ENCODE measurements at places on chromosomes 3 and 15. TPM values are rescaled to one million over a fixed set of nuclear protein-coding genes. Genes with fewer than 3 reads are reported as not detected.

DNA sequence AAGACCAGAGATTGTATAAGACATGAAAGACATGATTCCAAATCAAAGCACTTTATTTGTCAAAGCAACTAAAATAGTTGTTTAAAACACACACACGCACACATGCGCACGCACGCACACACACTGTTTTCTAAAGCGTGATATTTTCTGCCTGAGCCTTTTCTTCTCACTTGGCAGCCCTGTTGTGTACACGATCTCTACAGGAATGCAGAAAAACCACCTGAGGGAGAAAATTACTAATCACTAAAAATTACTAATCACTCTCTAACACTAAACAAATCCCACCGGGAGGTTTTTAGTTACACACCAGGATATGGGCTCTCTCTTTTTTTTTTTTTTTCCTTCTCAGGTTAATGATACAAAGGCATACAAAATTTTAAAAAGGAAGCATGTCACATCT is 160.1 kb upstream of the ATP11B start:
- H3K27me3 ChIP-seq: peaks cover 3% of the 10 kb centered on the region
- H3K36me3 ChIP-seq: no peaks in the 10 kb centered on the region

The ARGFX gene
- total RNA-seq: not detected

The ISLR2 gene
- total RNA-seq: 0.59 TPM

GRCh38 chr3:72306800-72307341 is 521.9 kb upstream of the PROK2 start:
- DNase-seq: peak; percentile 85
- H3K27ac ChIP-seq: peak overlapping the region; percentile 73
- peaks cover 55% of the 10 kb centered on the region for H3K4me1 ChIP-seq
- peak overlapping the region; percentile 63 for H3K4me3 ChIP-seq
- no peaks in the 10 kb centered on the region for H3K36me3 ChIP-seq

The DCLK3 gene
- total RNA-seq: 0.10 TPM

GRCh38 chr3:132843851-132844553 is 121.8 kb upstream of the NPHP3 start:
- H3K36me3 ChIP-seq: no peaks in the 10 kb centered on the region
- no peaks in the 10 kb centered on the region for H3K4me1 ChIP-seq
- no peak overlapping the region for H3K4me3 ChIP-seq
- no peak for DNase-seq

The LYZL4 gene
- not detected for total RNA-seq

- no peak overlapping the region for H3K27ac ChIP-seq
- no peak for DNase-seq
- H3K36me3 ChIP-seq: no peaks in the 10 kb centered on the region
- no peak overlapping the region for H3K4me3 ChIP-seq
- peaks cover 10% of the 10 kb centered on the region for H3K4me1 ChIP-seq
Observed at GRCh38 chr3:94360987-94361386, 298.1 kb downstream of the NSUN3 start.

The NGLY1 gene
- total RNA-seq: 34.4 TPM

DNA sequence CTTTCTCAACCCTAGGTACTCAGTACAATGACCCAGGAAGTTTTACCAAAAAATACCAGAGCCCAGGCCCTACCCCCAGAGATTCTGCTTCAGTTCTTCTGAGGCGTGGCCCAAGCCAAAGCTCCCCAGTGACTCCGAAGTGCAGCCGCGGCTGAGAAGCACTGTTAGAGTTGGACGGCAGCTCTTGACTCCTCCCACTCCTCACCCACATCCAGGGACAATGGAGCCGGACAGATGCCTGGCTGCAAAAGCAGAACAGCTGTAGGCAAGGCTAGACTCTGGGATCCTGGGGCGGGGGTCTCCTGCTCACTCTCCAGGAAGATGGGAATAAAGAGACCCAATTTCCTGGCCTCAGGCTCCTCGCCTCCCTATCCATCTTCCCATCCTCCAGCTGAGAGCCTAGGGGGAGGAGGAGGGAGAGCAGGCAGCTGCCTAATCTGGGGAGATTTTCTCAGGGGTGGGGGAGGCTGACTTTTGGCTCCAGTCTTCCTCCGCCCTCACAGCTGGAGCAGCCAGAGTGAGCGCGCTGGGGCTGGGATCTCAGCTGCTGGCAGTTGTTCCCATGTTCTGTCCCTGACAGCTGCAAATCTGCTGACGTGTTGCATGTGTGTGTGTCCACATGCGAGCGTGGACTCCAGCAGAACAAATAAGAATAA is 223.8 kb downstream of the OPA1 start:
- peak overlapping the region; percentile 71 for H3K4me3 ChIP-seq
- peaks cover 25% of the 10 kb centered on the region for H3K4me1 ChIP-seq
- DNase-seq: no peak
- H3K27ac ChIP-seq: peak overlapping the region; percentile 73
- H3K36me3 ChIP-seq: peaks cover 3% of the 10 kb centered on the region
- H3K27me3 ChIP-seq: no peaks in the 10 kb centered on the region

DNA sequence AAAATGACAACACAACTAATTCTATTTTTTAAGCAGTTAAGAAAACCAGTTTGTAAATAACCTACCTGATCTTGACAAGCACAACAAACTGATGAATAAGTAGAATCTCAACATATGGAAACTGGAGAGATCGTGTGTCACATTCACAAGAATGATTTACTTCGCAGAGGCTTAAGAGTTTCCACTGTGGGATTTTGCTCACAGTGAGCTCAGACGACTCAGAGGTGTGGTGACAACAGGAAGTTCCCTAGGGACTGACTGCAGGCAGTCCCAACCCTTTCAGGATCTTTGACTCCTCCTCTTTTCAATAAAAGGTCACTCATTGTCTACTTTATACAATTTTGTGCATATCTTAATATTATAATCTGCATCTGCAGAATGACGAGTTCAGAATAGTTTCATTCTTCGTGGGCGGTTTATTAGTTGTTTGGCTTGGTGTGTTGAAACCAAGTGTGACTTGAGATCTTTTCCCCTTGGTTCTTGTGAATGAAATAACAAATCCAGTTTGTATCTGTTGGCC is at the start of gene LIPH:
LIPH (minus strand) TSS at position 231 of the 520 bp plus-strand sequence; CDS start at position 114, 117 bp downstream.
- H3K4me1 ChIP-seq: peaks cover 11% of the 10 kb centered on the region
- H3K4me3 ChIP-seq: peak within 1 kb of the TSS; percentile 68
- H3K36me3 ChIP-seq: no peaks in the 10 kb centered on the region
- no peak for DNase-seq
- H3K27ac ChIP-seq: peak within 1 kb of the TSS; percentile 91

DNA sequence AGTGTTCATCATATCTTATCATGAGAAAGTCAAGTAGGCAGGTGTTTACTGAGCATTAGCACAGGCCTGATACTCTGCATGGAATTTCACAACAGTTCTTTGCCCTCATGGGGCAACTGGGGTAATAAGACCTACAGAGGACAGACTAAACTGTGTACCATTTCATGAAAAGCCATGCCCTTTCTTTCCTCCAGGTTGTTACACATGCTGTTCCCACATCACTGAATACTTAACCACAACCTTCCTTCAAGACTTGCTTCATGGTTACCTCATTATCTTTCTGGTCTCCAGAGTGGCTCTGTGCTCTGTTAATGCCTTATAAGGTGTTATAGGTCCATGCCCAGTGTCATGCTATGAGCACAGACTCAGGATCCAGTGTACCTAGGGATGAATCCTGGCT is 28.2 kb upstream of the RSL24D1 start:
- no peaks in the 10 kb centered on the region for H3K27me3 ChIP-seq
- DNase-seq: no peak
- no peak overlapping the region for H3K27ac ChIP-seq
- H3K4me3 ChIP-seq: no peak overlapping the region
- H3K4me1 ChIP-seq: no peaks in the 10 kb centered on the region

The NISCH gene
- 105 TPM for total RNA-seq

GRCh38 chr3:104939196-104939595 is 427.5 kb upstream of the ALCAM start:
- peaks cover 17% of the 10 kb centered on the region for H3K4me1 ChIP-seq
- no peak overlapping the region for H3K27ac ChIP-seq
- DNase-seq: no peak
- no peaks in the 10 kb centered on the region for H3K27me3 ChIP-seq
- no peaks in the 10 kb centered on the region for H3K36me3 ChIP-seq
- H3K4me3 ChIP-seq: no peak overlapping the region

The OIP5 gene
- 15.8 TPM for total RNA-seq

DNA sequence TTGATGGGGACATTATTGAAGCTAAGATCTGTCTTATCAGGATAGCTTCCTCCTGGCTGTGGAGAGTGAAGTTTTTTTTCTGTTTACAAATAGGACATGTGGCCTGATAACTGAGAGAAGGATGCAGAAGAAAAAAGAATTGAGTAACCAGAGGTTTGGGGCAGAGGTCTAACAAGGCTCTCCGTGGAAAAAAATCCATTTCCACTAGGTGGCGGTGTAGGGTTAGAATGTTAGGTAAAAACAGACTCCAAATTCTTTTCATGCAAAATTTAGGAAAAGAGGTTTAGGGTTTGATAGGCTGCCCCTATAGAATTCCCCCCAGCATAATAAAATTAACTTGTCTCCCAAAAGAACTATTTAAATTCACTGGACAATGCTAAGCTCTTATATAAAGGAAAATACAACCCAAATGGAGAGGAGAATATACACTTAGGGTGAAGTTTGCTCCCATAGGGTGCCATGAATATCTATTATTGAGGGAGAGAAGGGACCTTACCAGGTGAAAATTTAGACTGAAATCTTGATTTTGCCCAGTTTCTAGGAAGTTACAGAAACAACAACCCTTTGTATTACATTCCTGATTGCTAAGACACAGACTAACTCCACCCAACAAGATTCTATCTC is 1560.4 kb downstream of the OTOL1 start:
- no peak overlapping the region for H3K27ac ChIP-seq
- no peaks in the 10 kb centered on the region for H3K36me3 ChIP-seq
- H3K4me1 ChIP-seq: no peaks in the 10 kb centered on the region
- DNase-seq: no peak
- no peaks in the 10 kb centered on the region for H3K27me3 ChIP-seq
- no peak overlapping the region for H3K4me3 ChIP-seq

GRCh38 chr15:91050128-91050455 is 27.7 kb upstream of the VPS33B start:
- DNase-seq: no peak
- no peaks in the 10 kb centered on the region for H3K36me3 ChIP-seq
- H3K27me3 ChIP-seq: peaks cover 56% of the 10 kb centered on the region
- peaks cover 4% of the 10 kb centered on the region for H3K4me1 ChIP-seq

DNA sequence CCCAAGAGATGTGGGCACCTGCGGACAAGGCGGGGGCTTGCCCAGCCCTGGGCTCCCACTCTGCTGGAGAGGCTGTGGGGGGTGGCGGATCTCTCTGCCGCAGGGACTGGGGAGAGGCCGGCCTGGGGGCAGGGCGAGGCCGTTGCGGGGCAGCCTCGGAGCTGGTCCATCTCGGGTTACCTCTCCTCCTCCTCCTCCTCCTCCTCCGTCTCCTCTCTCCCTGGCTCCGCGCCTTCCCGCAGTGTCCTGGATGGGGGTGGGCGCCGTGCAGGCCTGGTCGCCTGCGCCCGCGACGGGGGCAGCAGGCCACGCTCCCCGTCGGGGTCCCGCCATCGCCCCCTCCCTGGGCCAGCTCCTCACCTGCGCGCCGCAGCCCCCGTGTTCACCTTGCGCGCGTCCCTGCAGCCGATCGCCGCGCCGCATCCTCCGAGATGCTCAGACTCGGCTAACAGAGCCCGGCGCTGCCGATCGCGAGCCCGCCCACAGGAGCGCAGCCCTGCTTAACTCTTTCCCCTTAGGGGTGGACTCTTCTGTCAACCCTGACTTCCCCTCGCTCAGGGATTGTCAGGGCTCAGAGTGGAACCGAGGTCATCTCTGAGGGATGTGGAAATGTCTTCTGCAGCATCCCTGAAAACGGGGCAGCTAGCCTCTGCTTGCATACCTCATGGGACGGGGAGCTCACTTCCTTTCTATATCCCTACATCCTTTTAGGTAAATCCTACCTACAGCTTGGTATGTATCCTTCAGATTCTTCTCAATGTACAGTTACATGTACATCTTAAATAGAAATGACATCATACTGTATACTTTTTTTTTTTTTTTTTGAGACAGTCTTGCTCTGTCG is at the start of gene PRRT3:
PRRT3 (minus strand) TSS at position 447 of the 844 bp plus-strand sequence. CDS start 2,293 bp downstream, outside the sequence.
- H3K27ac ChIP-seq: peak within 1 kb of the TSS; percentile 92
- peak within 1 kb of the TSS; percentile 87 for H3K4me3 ChIP-seq
- no peaks in the 10 kb centered on the region for H3K36me3 ChIP-seq
- no peak for DNase-seq
- H3K27me3 ChIP-seq: no peaks in the 10 kb centered on the region

The AGBL1 gene
- total RNA-seq: 0.07 TPM

The DPPA2 gene
- total RNA-seq: 0.36 TPM
